Osteoblast (primary cell): ENCODE measurements at places on chromosomes 5 and 9.

DNA sequence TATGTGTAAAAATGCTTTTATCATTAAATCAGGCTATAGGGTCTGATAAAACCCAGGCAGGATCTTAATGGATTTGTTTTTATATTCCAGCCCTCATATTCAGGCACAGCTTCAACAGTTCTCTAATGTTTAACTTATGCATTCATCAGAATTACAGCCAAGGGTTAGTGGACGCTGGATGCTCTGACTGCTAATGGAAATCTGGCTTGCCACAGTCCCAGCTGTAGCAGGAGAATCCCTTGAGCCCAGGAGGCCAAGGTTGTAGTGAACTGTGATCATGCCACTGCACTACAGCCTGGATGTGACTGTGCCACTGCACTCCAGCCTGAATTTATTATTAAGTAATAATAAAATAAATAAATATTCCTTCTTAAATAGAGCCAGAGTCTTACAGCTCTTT is 98.0 kb downstream of the SLC25A46 start:
- DNase-seq = no peak

DNA sequence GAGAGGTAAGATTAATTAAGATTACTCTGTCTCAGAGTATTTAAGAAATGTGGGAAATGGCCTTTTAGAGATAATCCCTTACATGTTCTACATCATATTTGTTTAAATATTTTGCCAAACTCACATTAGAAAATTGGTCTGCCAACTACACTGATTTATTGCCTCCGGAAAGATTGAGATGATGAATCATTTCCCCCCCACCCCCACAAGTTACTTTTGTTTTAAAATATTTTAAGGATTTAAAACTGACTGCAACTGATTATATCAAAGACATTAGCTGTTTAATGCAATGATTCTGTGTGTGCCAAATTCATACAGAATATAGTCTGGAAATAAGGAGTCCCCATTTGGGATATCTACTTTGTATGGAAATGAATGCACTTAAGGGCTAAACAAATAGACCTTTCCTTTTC is 674.4 kb downstream of the PRR16 start:
- DNase-seq = no peak

GRCh38 chr5:127205147-127205546 is 85.4 kb upstream of the MEGF10 start:
- DNase-seq = no peak

- no peak for DNase-seq
Observed at GRCh38 chr5:34737731-34738130, 81.6 kb downstream of the RAI14 start.

DNA sequence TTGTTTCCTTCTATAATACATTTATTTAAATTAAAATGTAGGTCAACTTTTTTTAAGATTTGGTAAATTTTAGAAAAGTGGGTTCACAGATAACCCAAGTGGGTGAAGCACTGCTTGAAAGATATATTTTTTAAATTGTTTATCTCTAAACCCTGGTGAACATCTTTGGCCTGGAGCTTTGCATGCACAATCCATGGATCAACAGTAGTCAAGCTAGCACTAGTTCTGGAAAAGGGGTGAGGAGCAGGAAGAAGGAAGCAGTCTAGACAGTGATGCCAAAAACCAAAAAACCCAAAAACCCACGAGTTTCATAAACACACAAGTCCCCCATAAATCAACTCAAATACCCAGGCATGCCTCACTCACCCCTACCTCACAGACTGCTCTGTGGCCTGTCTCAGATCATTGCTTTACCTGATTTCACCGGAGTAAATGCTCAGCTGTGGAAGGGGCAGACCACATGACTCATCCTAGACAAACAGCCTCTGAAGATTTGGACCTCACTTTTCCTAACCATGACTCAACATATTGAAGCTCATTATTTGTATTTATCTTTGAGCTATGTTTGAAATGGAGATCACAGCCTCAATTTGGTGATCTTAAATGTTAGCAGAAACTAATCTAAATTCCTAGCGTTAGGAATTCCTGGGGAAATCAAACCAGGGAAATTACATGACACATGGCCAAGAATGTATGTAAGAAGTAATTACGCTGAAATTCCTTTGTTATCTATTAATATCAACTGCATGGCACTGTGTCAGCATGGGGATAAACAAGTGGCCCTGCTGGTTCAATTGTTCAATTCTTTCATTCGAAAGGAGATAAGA is 149.6 kb downstream of the ZNF608 start:
- DNase-seq = peak; percentile 73

DNA sequence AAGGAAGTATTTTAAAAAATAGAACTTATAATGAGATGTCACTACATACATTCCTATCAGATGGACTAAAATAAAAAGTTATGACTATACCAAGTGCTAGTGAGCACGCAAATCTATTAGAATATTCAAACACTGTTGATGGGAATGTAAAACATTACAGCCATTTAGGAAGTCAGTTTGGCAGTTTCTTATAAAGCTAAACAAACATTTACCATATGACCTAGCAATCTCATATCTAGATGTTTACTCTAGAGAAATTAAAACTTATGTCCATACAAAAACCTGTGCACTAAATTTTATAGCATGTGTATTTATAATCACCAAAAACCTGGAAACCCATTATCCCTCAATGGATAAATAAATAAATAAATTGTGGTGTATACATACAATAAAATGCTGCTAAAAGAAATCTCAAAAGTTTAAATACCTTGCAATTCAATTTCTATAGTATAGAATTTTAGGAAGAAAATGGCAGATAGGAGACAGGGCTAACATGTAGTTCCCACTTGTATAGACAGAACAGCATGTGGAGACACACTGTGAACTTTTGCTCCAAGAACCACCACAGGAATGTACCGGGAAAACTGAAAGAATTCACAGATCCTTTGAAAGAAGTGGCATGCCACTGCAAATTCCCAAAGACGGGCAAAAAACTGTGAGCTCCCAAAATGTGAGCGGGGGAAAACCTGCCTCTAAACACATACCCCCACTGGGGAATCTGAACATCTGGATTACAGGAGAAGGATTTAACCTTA is 174.6 kb upstream of the SPEF2 start:
- no peak for DNase-seq

DNA sequence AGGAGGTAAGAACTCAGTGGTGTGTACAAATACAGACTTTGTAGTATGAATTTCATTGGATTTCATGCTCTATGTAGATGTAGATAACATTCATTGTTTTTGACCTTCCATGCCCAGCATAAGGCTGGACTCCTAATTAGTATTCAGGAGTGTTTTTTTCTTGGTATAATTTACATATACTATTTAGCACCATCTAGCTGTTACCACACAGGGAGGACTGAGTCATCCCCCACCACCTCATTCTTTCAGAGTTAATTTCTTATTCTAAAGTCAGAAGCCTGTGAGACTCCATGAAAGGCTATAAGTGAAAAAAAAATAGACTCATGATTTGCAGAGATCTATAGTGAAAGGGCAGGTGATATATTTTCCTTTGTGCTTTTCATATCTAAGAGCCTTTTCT is 555.0 kb downstream of the PRR16 start:
- no peak for DNase-seq

GRCh38 chr5:92002721-92003274 is 619.7 kb upstream of the ARRDC3 start:
- DNase-seq = no peak
